ENCODE measurements at places on chromosomes 4 and X.
A peak's percentile ranks its signal among the peaks of the same experiment; 100 is the strongest.

DNA sequence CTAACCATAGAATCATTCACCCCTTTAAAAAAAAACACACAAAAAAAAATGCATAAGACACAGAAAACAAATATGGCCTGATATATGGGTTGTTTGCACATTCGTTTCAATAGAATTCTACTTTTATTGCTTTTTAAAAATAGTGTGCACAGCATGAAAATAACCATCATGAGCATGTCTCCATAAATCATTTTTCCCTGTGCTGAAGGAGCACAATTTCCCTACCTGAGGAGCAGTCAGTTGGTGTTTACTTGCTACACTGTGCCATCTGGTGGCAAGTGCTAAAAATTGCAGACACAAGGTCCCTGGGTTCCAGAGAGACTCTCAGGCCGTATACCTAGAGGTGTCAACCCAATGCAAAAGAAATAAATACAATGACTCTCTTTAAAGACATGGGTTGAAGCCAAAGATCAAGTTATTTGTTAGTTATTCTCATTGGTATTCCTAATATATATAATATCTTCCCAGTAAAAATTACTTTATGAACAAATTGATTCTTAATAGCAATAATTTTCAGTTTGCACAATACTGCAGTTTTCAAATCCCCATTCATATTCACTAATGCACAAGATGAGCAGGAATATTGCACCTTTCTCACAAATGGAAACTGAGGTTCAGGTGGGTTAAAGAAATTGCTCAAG is 551.4 kb downstream of the IQCM start:
- DNase-seq = no peak

DNA sequence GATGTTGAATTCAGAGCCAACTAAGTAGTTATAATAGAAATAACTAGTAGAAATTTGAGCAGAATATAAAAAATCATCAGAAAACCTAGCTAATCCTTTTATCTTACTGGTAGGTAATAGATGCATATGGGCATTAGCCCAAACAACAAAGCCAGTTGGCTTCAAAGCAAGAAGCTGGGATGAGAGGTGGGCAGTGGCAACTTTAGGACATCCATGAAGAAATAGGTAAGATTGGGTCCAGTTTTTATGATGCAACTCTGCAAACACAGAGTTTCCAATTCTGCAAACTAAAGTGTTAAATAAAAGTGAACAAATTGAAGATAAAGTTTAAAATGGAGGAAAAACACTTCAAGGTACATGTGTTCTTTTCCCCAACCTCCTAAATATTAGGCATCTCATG is 5.1 kb downstream of the PGRMC2 start:
- DNase-seq = no peak

GRCh38 chr4:7984286-7984925 is 44.7 kb upstream of the AFAP1 start:
- DNase-seq = no peak

GRCh38 chrX:13298836-13299235 is 21.0 kb downstream of the ATXN3L start:
- DNase-seq = no peak

- DNase-seq = no peak
These were observed 220.6 kb upstream of the FAM241A start for GRCh38 chr4:111924696-111925095.

GRCh38 chr4:10983268-10983667 is 298.7 kb upstream of the CLNK start:
- no peak for DNase-seq

DNA sequence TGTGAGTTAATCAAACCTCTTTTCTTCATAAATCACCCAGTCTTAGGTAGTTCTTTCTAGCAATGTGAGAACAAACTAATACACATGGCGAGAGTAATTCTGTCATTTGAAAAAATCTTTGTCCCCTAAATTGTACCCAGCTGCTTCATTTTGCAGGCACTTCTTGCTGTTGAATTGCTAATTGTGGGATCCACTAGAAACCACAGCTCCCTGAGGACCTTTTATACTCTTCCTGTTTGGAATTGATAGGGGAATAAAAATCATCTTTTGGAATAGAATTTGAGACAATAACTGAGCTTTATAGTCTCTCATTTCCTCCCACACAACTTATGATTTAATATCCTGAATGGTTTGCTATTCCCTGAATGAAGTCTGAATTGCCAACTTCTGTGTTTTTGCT is 170.2 kb downstream of the PACRGL start:
- no peak for DNase-seq

DNA sequence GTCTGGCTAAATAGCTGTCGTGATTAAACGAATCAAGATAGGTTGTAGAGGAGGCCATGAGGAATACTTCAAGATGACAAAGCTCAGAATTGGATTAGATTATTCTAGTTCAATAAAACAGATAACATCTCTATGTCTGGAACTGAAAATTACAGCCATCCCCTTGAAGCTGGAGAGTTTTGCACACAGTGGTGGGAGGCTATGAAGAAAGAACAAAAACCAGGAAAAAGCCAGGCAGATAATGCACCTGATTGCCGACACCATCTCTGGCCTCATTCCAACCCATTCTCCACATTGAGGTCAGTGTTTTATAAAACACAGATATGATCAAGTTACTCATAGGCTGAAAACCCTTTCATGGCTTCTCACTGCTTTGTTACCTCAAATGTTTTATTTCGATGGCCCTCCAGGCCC is 188.3 kb downstream of the RASL11B start:
- no peak for DNase-seq

DNA sequence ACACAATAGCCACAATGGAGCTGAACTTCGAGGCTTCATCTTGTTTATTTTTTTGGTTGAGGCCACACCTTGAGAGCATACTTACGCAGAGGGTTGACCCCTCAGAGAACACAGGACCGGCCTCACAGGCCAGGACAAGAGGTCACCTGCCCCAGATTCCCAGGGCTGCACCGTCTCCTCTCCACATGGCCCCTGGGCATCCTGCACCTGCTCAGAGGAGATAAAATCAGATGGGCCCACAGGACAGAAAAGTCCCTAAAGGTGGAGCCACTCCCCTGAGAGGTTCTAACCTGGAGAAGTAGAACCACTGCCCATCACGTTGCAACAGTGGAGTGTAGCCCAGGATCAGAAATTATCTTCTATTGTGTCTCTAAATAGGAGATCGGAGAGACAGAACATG is 1.1 kb upstream of the CLDN24 start:
- no peak for DNase-seq

DNA sequence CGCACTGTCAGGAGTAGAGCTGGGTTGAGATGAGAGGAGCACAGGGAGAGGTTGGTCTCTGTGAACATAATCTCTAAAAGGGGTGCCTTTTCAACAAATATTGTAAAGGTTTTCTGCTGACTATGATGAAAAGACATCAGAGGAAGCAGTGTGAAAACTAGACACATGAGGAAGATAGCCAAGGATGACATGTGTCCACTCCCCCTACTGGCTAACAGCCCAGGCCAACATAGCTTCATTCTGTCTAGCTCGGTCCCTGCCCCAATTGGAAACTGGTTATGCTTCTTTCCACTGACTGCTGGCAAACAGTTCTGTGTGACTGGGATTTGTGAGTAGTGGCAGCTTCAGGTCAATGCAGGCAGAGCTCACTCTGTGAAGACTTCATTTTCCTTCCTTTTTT is 115.4 kb upstream of the ESX1 start:
- DNase-seq = no peak

DNA sequence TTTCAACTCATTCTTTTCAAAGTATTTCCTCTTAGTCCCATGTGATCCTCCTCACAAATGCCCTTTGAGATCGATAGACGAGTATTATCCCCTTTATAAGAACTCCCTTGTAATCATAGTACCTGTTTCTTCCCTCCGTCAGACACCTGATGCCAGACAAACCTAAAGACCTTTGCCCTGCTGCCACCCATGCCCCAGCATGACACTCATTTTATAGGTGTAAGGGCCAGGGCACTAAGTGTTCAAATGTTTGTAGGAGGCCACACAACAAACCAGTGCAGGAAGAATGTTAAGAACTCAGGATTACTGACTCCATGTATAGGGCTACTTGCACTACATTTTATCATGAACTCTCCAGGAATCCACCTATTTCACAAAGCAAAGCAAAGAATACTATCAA is 115.6 kb upstream of the DIAPH2 start:
- no peak for DNase-seq

DNA sequence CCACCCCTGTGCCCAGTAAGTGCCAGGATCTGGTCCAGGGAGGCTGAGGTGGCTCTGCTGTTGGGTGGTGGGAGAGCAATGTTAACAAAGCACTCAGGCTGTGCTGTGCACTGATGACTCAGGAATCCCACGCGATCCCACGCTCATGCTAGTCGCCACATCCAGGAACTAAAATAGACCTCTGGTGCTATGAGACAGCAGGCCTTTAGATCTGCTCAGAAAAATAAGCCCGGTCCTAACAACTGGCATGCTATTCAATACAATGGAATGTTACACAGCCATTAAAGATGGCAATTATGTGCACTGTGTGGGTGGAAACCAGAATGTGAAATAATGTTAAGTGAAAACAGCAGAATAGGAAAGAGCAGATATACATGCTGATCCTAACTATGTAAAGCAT is 26.0 kb downstream of the ARL13A start:
- no peak for DNase-seq

DNA sequence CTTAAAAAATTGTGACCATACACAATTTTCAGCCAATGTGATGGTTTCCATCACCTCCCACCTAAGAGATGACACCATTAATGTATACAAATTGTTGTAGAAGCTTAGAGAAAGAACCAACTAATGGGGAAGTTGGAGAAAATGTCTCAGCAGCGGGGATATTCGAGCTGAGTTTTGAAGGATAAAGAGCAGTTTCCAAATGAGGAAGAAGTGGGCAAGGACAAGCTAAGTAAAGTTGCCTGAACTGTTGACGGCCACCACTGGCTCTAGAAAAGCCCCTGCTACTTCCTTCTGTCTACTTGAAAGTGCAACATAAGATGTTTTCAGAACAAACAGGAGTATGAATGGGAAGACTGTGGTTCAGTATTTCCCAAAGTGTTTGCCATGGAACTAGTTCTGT is 92.0 kb downstream of the CHRNA9 start:
- no peak for DNase-seq

- DNase-seq = no peak
These were observed 101.3 kb upstream of the MAGEB16 start for GRCh38 chrX:35696760-35697234.

DNA sequence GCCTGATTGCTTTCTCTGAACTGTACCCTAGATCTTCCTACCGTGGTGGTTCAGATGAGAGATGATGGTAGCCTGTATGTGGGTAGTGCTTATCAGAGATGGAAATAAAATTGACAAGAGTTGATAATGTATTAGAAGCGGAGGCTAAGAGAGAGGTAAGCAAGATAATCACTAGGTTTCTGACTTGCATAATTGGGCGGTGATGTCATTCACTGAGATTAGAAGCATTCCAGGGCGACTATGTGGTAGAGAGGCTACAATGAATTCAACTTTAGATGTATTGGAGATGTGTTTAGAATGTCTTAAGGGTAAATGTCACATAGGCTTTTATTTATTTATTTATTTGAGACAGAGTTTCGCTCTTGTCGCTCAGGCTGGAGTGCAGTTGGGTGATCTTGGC is 415 bp upstream of the TENM3 start:
- DNase-seq = no peak

DNA sequence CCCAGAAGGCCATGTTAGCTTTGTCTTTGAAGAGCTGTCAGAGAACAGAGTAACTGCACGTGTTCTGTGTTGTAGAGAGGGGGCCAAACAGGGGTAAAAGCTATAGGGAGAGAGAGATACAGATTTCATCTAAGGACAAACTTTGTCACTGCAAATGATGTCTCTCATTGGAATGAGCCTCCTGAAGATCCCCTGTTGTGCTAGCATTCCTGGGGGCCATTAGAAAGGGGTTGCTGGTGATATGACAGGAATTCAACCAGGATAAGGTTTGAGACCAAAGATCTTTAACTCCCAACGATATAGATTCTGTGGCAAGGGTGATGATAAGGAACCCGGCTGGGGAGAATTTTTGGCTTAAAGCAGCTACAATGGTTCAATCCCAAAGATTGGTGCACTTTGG is 16.8 kb downstream of the MID1 start:
- DNase-seq = no peak

DNA sequence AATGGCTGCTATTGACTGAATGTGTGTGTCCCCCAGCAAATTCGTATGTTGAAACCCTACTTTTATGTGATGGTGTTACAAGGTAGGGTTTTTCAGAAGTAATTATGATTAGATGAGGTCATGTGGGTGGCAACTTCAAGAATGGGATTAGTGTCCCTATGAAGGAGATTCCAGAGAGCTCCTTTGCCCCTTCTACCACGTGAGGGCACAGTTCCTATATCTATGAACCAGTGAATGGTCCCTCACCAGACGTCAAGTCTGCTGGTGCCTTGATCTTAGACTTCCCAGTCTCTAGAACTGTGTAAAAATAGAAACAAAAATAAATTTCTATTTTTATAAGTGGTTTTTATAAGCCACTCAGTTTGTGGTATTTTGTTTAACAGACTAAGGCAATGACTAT is 1137.6 kb upstream of the IGFBP7 start:
- no peak for DNase-seq

- DNase-seq = peak; percentile 82
These were observed 704 bp downstream of the FAM114A1 start for GRCh38 chr4:38868059-38868960.

- DNase-seq = no peak
These were observed 58.6 kb upstream of the P2RY10 start for GRCh38 chrX:78886550-78886949.

GRCh38 chr4:99008051-99008450 is 12.5 kb downstream of the METAP1 start:
- DNase-seq = no peak

DNA sequence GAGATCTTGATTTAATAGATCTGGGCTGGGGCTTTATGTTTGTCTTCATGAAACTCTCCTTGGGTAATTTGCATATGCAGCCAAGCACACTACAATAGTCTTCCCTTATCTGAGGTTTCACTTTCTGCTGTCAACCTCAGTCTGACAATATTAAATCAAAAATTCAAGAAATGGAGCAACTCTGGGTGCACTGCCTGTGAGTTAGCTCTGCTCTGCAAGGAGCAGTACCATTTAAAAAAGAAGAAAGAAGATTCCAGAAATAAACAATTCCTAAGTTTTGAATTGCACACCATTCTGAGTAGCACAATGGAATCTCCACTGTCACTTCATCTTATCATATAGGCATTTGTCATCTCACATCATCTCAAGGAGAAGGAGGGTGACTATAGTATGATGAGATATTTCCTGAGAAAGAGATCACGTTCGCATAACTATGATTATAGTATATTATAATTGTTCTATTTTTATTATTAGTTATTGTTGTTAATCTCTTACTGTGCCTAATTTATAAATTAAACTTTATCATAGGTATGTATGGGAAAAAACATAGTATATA is 9.4 kb downstream of the FNIP2 start:
- DNase-seq = no peak

DNA sequence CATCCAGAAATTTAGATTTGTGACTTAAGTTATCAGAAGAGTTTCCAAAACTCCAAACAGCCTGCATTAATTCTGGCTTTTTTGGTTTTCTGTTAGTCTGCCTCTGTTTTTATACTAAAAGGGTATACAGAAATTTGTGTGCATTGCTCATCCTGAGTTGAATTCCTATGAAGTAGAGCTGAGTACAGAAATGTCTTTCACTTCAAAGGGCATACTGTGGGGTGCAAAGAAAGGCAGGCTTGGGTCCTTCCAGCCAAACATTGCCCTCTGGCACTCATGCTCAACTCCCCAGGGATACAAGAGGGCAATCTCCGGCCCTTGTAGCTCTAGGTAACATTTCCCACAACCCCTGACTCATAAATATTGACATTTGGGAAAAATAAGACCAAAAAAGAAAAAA is 27.6 kb upstream of the TMEM184C start:
- DNase-seq = no peak

Measured in coronary artery (tissue), 2 donors.